T-helper 17 cell (primary cell): ENCODE measurements at places on chromosomes 7 and 10.

- peak; percentile 16 for DNase-seq
These were observed 31.4 kb upstream of the NPVF start for GRCh38 chr7:25259487-25260243.

- DNase-seq = no peak
These were observed 299.9 kb upstream of the PITRM1 start for GRCh38 chr10:3472287-3473051.

DNA sequence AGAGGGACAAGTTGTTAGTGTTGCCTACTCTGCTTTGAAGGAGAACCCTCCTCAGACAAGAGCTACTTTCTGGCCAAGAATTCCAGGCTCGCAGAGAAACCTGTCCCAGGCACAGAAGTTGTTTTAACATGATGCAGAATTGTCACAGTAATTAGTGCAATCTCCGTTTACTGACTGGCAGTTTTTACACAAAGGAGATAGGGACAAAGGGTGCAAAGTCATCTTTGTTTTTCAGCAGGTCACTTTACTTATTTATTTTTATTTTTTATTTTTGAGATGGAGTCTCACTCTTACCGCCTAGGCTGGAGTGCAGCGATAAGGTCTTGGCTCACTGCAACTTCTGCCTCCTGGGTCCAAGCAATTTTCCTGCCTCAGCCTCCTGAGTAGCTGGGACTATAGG lies 12.3 kb downstream of the TCF7L2 start:
- no peak for DNase-seq

GRCh38 chr10:6151087-6151977 lies 51.4 kb upstream of the PFKFB3 start:
- no peak for DNase-seq

DNA sequence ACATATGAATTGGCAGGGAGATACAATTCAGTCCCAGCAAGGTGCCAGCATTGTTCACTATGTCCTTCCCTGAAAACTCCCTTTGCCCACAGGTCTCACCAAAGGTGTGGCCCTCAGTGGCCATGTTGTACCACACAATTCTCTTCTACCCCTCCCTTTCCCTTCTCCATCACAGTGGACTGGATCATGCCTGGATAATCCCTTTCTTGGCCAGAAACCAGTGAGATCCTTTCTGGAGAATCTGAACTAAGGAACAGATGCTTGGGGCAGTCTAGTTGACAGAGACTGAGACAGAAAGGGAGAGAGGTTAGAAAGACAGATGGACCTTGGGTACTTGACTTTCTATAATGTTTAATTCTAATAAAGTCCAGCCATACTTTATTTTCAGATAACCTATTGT lies 9.5 kb downstream of the NMT2 start:
- no peak for DNase-seq
